ENCODE measurements at places on chromosomes 7 and 10.

- DNase-seq = no peak
Observed at GRCh38 chr7:34844406-34844805, 186.4 kb downstream of the NPSR1 start.

GRCh38 chr10:30365278-30365677 lies 16.2 kb upstream of the MTPAP start:
- no peak for DNase-seq

- no peak for DNase-seq
Observed at GRCh38 chr7:100802951-100803350, 24.4 kb downstream of the EPHB4 start.

DNA sequence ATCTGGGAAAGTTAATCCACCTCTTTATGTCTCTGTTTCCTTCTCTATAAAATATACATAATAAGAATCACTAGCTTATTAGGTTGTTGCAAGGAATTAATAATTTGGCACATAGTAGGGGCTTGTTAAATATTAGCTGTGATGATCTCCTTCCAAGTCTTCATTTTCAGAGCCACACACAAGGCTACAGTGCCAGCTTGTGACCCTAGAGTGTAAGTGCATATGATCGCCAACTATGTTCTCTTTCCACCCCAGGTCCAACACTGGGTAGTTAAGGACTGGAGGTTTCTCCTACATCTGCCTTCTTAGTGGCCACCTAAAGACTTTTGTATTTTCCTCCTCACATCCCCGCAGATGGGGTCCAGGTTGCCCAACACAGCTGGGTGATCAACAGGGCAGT lies 17.9 kb upstream of the ACSM6 start:
- DNase-seq = no peak

DNA sequence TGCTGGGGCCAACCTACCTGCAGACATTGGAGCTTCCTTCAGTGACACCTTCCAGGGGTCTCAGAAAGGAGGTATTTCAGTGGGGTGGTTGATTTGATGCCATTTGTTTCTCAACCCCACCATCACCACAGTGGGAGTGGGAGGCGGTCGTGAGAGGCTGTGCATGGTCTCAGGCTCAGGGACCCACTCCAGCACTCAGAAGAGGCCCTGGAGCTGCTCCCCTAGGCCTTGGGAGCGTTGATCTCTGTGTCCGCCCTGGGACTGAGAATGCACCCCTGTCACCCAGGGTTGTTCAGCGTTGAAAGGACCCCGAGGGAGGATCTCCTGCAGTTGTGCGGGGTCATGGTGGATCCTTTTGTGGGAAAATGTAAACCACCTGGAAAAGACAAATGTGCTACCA lies 410.6 kb downstream of the GLRX3 start:
- DNase-seq = no peak

GRCh38 chr7:116434820-116435341 lies 64.7 kb upstream of the CAV2 start:
- no peak for DNase-seq

DNA sequence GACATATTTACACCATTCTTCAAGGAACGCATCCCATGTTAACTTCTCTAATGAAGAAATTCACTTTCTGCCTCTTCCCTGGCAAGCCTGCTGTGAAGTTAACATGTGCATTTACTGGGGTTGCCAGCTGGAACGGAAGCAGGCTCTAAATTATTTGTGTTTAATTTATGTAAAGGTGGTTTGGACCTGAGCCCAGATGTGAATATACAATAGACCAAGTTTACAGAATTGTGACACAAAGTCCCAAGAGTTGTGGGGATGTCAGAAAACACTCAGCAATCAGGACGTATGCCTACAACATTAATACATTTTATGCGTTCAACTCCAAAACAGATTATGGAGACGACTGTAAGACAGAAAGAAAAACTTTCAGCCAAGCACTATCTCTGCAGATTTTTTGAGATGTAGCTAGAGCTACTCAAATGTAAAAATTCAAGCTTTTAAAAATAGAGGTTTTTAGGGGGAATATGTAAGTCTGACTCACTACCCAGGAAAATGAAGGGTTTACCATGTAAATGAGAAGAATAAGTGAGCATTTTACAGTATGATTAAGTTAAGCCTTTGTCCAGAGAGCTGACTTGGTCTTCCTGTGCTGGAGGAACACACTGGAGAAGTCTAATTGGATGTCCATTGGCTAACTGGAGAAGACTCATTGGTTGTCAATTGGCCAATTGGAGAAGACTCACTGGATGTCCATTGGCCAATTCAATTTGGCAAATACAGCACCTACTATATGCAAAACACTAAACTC lies 19.5 kb downstream of the NRP1 start:
- no peak for DNase-seq

DNA sequence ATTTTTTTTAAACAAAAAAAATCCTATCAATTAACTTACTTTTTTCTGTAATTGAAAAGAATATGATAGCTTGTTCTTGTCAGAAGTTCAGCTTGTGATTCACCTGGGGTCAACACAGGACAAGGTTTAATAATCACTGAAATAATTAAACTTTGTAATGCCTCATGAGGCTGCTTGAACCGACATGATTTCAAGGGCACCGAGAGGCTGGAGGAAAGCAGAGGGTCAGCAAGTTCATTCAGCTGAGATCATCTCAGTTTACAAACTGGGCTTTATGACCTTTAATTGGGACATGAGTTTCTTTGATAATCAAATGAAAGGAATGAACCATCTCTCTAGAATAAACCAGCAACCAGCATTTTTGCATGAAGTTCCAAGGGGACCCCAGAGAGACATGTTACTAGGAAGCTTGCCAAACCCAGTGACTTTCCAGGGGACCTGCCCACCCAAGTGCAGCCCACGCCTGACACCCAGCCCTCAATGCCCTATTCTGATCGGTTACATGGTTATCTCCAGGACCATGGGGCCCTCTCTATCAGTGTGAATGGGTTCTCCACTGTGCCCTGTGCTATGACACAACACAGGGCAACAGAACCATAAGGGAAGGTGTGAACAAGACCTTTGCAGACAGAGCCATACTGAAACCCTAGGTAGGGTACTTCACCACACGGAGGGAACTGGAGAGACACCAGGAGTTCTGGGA lies 7.8 kb upstream of the CYP3A4 start:
- DNase-seq = no peak

DNA sequence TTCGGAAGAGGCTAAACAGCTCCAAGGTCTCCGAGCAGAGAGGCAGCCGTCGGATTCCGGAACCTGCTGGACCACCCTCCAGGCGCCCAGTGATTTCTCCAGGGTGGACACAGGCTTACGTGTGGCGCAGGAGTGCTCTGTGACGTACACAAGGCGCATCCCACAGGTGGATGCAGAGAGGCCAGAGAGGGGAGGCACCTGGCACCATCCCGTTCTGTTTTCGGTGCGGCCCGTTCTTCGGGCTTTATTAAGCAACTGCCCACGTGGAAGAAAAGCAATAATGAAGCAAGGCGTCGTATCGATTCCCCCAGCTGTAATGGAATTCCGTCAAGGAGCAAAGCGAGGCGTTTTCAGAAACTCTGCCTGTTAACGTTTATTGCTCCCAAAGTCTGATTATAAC lies 163.6 kb downstream of the PTPRN2 start:
- no peak for DNase-seq

DNA sequence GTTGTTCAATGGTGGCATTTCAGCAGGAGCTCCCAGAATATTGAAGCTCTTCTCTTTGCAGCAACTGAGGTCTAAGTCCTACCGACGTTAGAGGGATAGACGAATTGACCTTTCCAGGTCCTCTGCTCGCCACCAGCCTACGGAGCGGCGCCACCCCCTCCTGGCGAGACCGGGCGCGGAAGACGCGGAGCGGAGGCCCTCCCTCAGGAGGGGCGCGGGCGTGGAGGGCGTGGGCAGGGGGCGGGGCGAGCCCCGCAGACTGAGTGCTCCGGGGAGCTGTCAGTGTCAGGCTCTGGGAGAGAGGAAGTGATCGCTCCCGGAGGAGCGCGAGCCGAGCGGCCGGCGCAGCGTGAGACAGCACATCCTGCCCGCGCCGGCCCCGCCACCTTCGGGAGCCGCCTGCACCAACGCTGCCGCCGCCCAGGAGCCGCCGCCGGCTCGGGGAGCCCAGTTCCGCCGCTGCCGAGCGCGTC lies at the start of gene DYNC1I1:
TSS of gene DYNC1I1 (plus strand) at position 257 of the 473 bp plus-strand sequence. CDS start 32,176 bp downstream, outside the sequence.
- peak; percentile 76 for DNase-seq

DNA sequence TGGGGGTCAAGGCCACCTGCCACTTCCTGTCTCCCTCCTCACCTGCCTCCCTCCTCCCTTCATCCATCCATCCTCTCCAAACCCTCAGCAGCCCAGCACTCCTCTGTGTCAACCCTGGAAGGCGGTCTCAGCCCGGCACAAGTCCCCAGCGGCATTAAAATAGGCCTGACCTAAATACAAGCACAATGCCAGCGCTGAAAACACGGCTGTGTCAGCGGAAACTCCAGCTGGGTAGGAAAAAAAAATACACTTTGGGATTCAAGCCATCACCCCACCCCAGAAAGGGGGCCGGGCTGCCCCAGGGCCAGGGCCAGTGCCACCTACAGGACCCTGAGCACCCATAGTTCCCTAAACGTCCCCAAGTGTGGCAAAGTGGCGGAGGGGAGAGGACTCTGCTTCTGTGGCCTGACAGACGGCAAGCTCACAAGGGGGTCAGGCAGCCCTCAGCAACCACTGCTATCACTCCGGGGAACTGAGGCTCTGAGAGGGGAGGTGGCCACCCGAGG lies 22.7 kb upstream of the GTF2IRD1 start:
- no peak for DNase-seq

DNA sequence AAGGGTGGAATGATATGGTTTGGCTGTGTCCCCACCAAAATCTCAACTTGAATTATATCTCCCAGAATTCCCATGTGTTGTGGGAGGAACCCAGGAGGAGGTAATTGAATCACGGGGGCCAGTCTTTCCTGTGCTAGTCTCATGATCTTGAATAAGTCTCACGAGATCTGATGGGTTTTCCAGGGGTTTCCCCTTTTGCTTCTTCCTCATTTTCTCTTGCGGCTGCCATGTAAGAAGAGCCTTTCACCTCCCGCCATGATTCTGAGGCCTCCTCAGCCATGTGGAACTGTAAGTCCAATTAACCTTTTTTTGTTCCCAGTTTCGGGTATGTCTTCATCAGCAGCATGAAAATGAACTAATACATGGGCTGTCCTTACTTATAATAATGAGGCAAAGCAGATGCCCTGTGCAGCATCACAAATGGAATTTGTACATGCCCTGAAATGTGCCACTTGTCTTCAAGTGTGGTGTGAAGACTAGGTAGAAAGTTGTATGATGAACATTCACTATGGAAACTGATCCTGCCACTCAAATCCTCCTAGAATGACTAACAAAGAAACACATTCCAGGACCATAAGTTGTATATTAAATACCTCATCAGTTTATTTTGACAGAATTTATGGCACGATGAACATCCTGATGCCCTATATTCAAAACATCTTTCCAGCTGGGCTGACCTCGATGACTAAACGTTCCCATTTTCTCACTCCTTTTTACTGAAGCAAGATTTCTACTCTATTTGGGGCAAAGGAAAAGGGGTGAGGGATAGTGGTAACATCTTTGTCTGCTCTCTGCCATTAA lies 122.8 kb upstream of the CTTNBP2 start:
- DNase-seq = no peak

DNA sequence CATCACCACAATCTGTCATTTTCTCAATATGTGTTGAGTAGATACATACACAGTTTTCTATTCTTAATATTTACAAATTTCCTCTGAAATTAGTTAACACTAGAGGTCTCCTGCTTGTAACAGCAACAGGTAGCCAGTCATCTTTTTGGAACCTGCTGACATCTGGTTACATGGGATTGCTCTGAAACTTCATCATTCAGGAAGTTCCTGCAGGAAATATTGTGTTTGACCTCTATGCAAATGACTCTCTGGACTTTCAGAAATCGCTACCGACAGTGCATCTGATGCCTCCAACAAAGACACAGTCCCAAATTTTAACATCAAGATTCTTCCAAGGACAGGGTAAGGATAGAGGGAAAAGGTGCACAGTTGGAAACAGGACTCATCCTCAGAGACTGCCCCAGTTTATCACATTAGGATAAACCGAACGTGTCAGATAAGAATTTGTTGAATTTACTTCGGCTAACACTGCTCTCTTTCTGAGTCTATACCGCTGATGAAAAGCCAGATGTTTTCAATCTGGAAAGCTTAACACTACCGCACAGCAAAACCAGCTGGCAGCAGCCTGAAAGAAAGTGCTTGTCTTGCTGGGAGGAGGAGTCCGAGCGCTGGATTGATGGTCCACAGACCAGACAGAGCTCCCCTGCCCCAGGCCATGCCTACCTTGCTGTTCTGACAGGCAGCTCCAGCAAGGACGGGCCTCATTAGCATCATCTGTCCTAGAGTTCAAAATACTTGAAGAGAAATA lies 633.4 kb downstream of the PARD3 start:
- no peak for DNase-seq

GRCh38 chr10:110774069-110775019 lies 97.4 kb upstream of the PDCD4 start:
- no peak for DNase-seq

GRCh38 chr7:16836481-16836880 lies 31.7 kb upstream of the AGR2 start:
- no peak for DNase-seq

DNA sequence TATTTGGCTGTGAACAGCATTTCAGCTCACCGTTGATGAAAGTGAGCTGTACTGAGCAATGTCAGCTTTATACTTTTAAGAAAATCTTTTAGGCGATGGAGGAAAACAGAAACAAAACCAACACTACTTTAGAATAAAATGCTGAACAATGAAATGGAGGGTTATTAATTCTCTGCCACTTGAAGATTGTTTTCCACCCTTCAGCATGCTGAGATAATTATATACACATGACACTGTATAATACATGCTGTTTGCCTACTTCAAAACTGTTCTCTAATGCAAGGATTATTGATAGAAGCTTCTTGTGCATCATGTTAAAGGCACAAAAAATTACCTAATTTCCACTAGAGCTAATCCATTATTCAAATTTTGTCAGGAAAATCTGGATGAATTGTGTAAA lies 66.8 kb downstream of the CACNA2D1 start:
- no peak for DNase-seq

DNA sequence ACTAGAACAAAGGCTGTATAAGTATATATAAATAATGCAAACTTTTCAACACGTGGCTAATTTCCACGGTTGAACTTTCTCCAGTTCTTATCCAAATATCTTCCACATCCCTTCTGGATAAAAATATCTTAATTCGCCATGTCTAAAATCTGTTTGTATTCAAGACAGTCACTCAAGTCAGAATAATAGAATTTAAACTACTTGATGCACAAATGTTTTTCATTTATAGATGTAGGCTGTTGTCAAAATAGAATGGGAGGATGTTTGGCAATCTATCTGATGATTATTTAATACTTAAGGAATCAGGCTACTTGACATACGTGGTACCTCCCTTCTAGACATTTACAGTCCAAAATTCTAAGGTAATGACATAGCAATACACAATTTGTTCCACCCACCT lies 204.3 kb downstream of the TWIST1 start:
- DNase-seq = no peak

All from occipital lobe (tissue), 3 donors.